ENCODE measurements at places on chromosomes 7 and 10. TPM values are rescaled to one million over a fixed set of nuclear protein-coding genes. Genes with fewer than 3 reads are reported as not detected.

The MALRD1 gene
- total RNA-seq = 1.1 TPM

The CHAT gene
- total RNA-seq = not detected

DNA sequence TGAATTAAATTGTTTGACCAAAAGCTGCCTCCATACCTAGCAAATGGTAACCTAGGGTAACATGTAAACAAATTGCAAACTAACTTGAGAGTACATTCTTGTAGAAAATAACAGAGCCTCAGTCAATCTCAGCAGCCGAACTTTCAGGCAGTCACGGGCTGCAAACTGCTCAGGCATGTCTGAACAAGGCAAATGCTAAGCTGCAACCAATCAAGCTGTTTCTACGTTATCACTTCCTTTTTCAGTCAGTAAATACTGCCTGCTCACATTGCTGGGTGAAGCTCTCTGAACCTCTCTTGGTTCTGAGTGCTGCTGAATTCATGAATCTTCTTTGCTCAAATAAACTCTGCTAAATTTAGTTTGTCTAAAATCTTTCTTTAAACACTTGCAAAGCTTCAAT, 1212.4 kb downstream of the SORCS1 start:
- peak; percentile 27 for DNase-seq

GRCh38 chr7:127895814-127896280, 135.4 kb downstream of the LRRC4 start:
- no peak for DNase-seq

DNA sequence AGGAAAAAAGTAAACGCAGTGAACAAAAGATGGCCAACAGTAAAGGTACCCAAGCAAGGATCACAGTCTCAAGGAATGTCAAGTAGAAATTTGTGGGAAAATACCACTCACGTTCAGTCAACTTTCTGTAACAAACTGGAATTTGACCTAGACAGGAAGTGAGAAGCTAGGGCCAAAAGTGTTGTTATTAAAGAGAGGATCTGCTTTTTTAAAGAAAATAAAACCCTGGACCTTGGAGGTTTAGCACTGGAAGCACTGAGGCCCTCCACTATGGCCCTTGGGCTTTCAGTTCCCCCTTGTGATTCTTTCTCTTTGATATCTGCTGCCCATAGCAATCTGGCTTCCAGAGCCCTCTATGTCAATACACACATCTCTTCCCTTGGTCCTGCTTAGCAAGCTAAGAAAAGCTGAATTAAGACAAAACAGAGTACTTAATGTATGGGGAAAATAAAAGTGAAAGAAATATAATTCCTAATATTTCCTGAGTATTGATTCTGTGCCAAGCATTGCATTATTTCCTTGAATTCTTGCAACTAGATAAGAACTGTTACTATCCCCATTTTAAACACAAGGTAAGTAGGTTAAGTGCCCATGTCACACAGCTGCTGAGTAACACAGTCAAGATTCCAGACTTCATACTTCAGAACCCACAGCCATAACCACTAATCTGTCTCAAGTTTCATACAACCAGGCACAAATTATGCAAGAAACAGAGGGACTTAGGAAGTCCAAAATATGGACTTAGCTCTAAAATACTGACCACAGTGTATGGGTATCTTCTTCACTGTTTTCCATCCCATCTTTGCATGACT, 2.6 kb upstream of the ZNF438 start:
- peak; percentile 97 for DNase-seq

GRCh38 chr7:103990991-103991390, 1.5 kb upstream of the RELN start:
- no peak for DNase-seq

DNA sequence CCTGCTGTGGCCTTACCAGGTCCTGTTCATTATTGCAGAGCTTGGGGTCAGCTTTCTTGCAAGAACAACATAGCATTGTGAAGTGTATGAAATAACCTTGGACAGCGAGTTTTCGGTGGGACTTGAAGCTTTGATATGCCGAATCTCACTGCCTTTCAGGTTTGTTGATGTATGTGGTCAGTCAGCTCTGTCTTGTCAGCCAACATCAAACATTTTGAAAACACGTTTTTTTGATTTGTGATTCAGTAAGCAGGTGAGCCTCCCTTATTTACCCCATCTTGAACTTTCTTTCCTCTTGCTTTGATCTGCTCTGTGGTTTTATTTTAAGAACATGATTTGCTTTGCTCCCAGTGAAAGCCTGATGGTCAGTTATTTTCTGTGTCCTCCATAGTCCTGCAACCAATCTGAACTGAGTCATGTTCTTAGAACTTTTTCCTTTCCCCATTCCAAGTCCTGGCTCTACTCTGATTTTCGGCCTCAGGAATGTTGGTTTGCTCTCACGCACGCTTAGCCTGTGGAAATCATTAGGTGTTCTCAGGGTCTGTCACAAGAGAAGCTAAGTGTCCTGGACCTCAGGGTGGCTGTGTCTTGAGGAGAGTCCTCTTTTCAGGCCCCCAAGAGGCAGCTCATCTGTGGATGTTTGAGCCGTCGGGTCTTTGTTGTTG, 8.7 kb downstream of the WBP1L start:
- DNase-seq = peak; percentile 83

GRCh38 chr10:69757553-69758309, 44.0 kb upstream of the COL13A1 start:
- DNase-seq = peak; percentile 41

GRCh38 chr7:48455363-48455762, 284.1 kb downstream of the ABCA13 start:
- no peak for DNase-seq

DNA sequence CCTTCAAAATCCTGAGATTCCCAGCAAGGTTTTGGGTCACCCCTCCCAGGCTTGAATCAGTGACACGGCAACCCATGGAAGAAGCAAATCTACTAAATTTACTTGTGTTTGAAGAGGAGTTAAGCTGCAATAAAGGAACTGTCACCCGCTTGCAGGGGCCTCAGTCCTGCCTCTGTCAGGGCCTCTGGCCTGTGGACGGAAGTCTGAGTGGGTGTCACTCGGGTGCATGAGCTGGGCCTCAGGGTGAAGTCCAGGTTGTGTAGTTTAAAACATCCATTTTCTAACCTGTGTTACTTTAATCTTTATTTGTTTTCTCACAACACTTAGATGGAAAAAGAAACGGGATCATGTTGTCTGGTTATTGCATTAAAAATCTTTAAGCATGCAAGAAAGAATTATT, 234.9 kb downstream of the ADARB2 start:
- DNase-seq = no peak

DNA sequence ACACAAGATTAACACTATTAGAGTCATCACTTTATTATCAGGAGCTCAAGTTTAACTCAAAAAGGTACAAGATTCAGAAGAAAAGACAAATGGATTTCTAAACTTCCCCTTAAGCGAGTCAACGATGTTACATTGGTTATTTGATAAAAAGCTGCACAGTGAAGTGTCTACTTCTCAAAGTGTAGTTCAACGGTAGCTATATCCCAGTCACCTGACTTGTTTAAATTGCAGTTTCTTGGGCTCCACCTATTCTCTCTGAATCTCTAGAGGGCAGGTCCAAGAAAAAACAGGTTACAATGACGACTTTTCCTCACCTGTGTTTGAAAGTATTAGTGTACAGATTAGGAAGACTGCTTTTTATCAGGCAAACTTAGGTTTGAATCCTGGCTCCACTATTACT, 16.6 kb downstream of the MINDY3 start:
- DNase-seq = no peak

DNA sequence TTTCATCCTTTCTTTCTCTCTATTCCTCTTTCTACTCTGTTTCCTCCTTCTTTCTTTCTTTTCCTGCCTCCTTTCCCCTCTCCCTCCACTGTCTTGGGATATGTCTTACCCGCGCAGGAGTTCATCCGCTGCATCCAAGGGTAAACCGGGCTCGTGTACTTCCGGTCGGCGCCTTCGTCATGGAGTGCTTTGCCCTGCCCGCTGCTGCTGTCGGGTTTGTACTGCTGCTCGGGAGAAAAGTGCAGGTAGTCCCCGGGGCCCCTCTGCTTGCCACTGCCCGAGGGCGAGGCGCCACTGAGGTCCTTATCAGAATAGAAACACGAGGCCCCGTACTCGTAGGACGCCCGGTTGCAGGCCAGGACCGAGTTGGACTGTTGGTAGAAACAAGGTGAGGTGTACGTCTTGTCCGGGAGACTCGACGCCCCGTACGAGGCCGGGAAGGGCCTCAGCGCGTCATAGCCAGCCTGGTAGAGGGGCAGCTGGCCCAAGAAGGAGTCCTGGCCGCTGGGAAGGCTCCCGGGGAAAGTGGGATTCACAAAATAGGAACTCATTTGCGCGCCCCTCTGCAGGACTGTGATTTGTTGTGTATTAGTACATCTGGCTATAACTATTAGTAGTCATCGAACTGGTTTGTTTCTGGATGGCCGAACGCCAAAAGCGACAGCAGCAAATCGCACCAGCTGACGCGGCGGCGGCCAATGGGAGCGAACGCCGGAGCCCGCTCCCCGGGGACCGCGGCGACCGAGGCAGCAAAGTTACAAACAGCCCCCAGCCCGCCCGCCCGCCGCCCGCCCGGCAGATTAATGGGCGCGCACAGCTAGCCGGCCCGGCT, at the start of gene HOXA6:
TSS of gene HOXA6 (minus strand) at position 576 of the 832 bp plus-strand sequence. CDS start at position 551, 25 bp downstream.
- DNase-seq = peak; percentile 67

- no peak for DNase-seq
Measured at GRCh38 chr10:113095419-113096127, 145.5 kb downstream of the TCF7L2 start.

DNA sequence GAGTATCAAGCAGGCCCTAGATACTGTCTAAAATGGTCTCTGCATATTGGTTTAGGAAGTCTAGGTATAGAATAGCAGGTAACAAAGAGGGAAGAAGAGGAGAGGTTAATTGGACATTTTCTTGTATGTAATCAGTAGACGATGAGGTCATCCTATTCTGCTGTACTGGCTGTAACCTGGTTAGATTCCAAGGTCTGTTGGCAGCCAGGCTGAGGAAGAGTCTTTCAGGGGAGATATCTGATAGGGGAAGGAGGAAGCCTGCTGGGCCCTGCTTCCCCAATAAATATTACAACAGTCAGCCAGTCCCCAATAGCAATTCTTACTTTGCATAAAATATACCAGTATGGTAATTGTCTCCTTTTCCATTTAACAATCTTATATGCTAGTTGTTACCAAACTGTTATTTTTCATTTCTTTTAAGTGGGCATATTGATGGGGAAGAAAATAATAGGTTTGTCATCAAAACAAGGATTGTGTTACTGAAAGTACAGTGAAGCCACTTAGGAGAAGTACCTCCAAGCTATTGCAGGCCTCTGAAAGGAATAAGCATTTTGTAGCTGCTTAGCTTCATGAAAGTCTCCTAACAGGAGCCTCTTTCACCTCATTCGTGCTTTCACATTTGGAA, 186.4 kb downstream of the LRRC4 start:
- peak; percentile 61 for DNase-seq
